Activated CD8-positive, alpha-beta memory T cell treated with anti-CD3 and anti-CD28 coated beads, Interleukin-2, amount 10 ng/mL, durations not matched to agents 7 days and 5 days (primary cell): ENCODE measurements at places on chromosomes 16 and 17. TPM values are rescaled to one million over a fixed set of nuclear protein-coding genes. Genes with fewer than 3 reads are reported as not detected.

GRCh38 chr16:58551496-58551895, 36.2 kb downstream of the SETD6 start:
- no peak for DNase-seq

Gene C16orf89
- not detected for total RNA-seq

Gene ATF7IP2
- total RNA-seq, result 17.7 TPM

Gene HSD11B2
- 0.14 TPM for total RNA-seq

Gene RHBDF2
- total RNA-seq, result 29.6 TPM

DNA sequence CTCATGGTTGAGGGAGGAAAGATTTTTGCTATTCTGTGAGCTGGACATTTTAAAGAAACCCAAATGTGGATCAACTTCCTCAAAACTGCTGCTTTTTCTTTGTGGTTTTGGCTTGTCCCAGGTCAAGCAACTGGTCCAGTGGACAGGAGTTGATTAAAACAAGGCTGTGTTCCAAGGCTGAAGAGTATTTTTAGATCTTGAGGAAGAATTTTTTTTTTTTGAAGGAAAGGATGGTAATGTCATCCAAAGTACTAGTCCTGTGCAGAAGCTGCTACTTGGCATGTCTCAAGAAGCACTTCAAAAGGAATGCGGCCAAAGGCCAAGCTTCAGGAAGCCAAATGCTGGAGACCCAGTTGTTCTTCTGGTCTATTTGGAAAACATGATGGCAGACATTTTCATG, 8.0 kb upstream of the MYH2 start:
- no peak for DNase-seq

Gene ITGAD
- total RNA-seq, result 0.09 TPM

Gene TEKT1
- not detected for total RNA-seq

Gene RABEP2
- 18.0 TPM for total RNA-seq
